ENCODE measurements at places on chromosomes 3 and 15. TPM values are rescaled to one million over a fixed set of nuclear protein-coding genes. Genes with fewer than 3 reads are reported as not detected.

The CMSS1 gene
- 48.7 TPM for polyA plus RNA-seq

The SLC28A2 gene
- polyA plus RNA-seq = 0.76 TPM

- no peak for DNase-seq
Measured at GRCh38 chr15:52924630-52925029, 134.5 kb upstream of the ONECUT1 start.

GRCh38 chr15:58159827-58160386, 21.7 kb downstream of the AQP9 start:
- no peak for DNase-seq

The CNTN4 gene
- polyA plus RNA-seq = 37.0 TPM

The FEZF2 gene
- not detected for polyA plus RNA-seq

DNA sequence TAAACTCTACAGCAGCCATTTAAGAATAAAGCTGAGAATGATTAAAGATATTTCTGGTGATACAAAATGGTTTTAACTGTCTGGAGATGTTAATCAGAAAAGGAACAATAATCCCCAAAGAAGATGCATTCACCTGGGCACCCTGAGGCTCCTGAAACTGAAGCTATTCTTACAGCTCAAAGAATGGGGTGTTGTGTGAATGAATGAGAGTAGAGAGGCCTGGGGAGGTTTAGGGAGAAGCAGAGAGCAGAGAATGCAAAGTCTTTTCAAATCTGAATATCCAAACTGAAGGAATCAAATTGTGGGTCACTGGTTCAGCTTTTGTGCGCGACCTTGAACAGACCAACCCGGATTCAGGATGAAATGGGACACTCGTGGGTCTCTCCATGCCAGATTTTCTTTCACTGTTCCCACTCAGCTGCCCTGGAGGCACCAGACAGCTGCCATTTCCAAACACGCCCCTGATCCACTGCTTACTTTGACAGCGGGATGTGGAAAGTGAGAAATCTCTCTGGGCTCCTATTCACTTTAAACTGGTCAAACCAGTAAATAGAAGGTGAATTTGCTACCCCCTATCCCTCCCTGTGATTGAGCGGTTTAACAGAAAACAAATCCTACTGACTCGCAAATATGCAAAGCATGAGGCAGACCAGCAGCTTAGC, 485.5 kb upstream of the THBS1 start:
- no peak for DNase-seq

The ATXN7 gene
- polyA plus RNA-seq = 26.8 TPM

GRCh38 chr3:62335196-62335595, 38.2 kb downstream of the FEZF2 start:
- DNase-seq = no peak

- DNase-seq = no peak
Measured at GRCh38 chr3:111738790-111739189, 120.3 kb upstream of the PHLDB2 start.

- no peak for DNase-seq
Measured at GRCh38 chr3:184135911-184136260, 728 bp downstream of the EIF2B5 start.

- no peak for DNase-seq
Measured at GRCh38 chr3:190019006-190019405, 101.7 kb downstream of the P3H2 start.

GRCh38 chr15:82176542-82176941, 86.0 kb downstream of the EFL1 start:
- no peak for DNase-seq

The NKIRAS1 gene
- 16.7 TPM for polyA plus RNA-seq

DNA sequence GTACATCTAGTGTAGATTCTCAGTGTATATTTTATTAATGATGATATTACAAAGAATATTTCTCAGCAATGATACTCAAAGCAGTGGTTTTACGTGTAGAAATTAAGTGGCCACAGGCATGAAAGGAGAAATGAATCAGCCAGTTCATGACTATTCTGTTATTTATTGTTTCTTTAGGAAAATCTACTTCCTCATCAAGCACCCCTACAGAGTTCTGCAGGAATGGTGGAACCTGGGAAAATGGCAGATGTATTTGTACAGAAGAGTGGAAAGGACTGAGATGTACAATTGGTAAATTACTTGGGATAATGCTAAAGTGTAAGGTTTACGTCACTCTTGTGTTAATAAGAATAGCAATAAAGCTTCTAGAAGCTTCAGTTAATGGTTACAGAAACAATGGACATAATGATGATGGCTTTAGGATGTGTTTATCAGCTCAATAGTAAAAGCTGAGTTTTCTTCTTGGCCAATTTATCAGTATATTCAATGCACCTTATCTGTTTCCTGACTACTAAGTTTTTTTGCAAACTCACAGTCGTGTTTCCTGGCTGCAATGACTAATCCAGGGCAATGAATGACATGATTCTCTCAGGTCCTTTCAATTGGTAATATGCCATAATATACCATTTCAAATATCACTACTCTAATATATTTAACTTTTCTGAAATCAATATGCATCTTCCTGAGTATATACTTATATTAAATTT, 20.2 kb downstream of the ADGRG7 start:
- DNase-seq = no peak

The EHHADH gene
- 27.3 TPM for polyA plus RNA-seq

The GRK7 gene
- polyA plus RNA-seq = 0.06 TPM

The NLGN1 gene
- 2.5 TPM for polyA plus RNA-seq

The ADAMTS9 gene
- 48.7 TPM for polyA plus RNA-seq

The NAALADL2 gene
- 13.6 TPM for polyA plus RNA-seq
